Stimulated activated CD8-positive, alpha-beta memory T cell treated with anti-CD3 and anti-CD28 coated beads, Interleukin-7, amount 100 ng/mL, for 48 hours (primary cell): ENCODE measurements at places on chromosomes 3 and 15.

GRCh38 chr3:158920371-158920770 is 118.5 kb downstream of the MFSD1 start:
- no peak for DNase-seq

DNA sequence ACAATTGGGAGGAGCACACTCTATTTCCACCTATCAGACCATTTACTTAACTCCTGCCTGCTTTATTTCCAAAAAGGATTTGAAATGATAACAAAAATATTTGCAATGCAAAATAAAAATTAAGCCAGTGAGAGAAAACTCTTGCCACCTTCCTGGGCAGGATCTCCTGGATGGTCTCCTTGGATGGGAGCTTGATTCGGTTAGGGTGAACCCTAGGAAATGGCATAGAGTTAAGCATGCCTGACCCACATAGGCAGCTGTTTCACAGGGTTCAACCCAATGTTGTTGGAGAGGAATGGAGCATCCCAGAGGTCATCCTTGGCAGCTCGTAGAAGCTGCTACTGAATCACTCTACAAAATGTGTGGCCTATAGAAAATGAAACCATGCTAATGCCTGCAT is 83.8 kb downstream of the TGFBR2 start:
- DNase-seq = no peak

- no peak for DNase-seq
Measured at GRCh38 chr3:7812490-7812889, 689.1 kb upstream of the LMCD1 start.

- DNase-seq = no peak
Measured at GRCh38 chr3:58497097-58497496, 5.2 kb downstream of the KCTD6 start.

- no peak for DNase-seq
Measured at GRCh38 chr3:141426404-141427034, 58.2 kb downstream of the ZBTB38 start.

GRCh38 chr3:126516936-126517290 is 660 bp downstream of the UROC1 start:
- DNase-seq = no peak
